Lung microvascular endothelial cell (primary cell): ENCODE measurements at places on chromosomes 2 and 18. TPM values are rescaled to one million over a fixed set of nuclear protein-coding genes. Genes with fewer than 3 reads are reported as not detected.

- no peak for DNase-seq
These were observed 27.0 kb downstream of the TMEM182 start for GRCh38 chr2:102788885-102789260.

DNA sequence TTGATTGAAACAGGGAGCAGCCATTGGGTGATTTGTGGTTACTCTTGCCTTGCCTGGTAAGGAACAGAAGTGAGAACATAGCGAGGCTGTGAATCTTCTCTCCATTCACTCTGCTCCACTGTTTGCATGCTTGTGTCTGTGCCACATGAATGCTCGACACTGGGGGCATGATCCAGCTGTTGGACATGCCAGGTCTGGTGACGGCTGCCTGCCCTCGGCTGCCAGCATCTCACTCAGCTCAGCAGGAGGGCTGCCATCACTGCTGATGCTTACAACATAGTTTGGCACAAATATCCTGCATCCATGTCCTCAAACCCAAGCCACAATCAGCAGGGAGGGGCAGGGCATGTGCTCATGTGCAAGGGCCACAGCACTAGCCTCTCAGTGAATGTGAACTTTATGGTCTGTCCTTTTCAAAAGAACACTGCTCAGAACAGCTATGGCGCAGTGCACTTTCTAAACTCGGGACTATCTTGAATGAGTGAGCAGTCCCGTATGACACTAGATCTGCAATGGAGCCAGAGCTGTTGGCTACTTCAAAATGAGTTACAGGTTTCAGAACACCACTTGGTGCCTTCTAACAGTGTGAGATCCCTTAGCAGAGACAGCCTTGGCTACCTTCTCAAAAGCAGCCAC is 126.3 kb downstream of the NRP2 start:
- no peak for DNase-seq

DNA sequence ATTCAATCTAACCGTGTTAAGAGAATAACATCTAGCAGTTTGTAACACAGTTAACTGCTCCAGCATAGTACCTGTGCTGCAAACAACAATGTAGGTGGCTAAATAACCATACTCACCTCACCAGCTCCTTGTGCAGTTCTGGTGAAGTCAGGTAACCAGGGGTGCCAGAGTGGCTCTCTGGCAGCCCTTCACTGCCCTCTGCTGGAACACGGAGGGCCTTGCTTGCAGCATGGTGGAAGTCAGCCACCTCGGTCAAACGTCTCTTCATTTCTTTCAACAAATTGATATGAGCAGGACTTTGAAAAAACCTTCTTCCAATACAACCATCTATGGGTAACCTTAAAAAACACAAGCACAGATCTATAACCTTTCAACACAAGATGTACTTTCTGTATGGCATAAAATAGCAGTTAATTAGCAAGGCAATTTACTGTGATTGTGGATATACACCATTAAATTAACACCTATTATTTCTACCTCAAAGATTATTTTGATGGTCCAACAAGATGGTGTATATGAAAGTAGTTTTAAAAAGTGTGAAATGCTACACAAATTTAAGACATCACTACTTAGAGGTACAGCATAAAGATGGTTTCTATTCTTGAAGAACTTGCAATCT is 56.6 kb downstream of the EPG5 start:
- DNase-seq: peak; percentile 75

GRCh38 chr18:424071-424661 is 76.3 kb downstream of the COLEC12 start:
- peak; percentile 85 for DNase-seq

- no peak for DNase-seq
These were observed 59.9 kb upstream of the CERS6 start for GRCh38 chr2:168396131-168396530.

GRCh38 chr2:96528006-96528699 is 8.4 kb upstream of the ARID5A start:
- peak; percentile 42 for DNase-seq

DNA sequence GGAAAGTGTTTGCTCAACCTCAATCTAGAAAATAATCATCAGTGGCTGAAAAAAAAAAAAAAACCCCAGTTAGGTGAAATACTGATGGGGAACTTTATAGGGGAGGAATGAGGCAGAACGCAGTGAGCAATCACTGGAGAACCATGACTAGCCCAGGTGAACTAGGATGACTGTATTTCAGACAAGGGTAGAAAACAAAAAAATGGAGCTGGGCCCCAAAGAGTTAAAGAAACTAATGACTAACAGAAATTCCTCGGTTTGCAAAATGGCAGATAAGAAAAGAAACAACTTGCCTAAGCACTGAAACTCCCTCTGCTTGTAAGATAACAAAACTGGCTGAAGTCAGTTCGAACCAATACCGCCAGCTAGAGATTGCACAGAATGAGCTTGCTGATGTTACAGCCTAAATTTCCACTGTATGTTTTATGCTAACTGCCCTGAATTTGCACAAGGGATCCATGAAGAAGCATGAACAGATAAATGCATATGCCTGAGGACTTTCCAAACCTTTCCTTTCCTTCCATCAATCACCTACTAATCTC is 245.9 kb downstream of the METTL4 start:
- no peak for DNase-seq

- peak; percentile 10 for DNase-seq
These were observed 328.5 kb upstream of the DSEL start for GRCh38 chr18:67845035-67845434.

GRCh38 chr2:197273485-197273884 is 37.1 kb downstream of the ANKRD44 start:
- peak; percentile 14 for DNase-seq

- DNase-seq: no peak
These were observed 9.0 kb downstream of the REG1A start for GRCh38 chr2:79129260-79129659.

- DNase-seq: no peak
These were observed 437.6 kb downstream of the NCKAP5 start for GRCh38 chr2:133130548-133131246.

GRCh38 chr2:9532421-9532820 is 23.2 kb downstream of the ADAM17 start:
- no peak for DNase-seq

DNA sequence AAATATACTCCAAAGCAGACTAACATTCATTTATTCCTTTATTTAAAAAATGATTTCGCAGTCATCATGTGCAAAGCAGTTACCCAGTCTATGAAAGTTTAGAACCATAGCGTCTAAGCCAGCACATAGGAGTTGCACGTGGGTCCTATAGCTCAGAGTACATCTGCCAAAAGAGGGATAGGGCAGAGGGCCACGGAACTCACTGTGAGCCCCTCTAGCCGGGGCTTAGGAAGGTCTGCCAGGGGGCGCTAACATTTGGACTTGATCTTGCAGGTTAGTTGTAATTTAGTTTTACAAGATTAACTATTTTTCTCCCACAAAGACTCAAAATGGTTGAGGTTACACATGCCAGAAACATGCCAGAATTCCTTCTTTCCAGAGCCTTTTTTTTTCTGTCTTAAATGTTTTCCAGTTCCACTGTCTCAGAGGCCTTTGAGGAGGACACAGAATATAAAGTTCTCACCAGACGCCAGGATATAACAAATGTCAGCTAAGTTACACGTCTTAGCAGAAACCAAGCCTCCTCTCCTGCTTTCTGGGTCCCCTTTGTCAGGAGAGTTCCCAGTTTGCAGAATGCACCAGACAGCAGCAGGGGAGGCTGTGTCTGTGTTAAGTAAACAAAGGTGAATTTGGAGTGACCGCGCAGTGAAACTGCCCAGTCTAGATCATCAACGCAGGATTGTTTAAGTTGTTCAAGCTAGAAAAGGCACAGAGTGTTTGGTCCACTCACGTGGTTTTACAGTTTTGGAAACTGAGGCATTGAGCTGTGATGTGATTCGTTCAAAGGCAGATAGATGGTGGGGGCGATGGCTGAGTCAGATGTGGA is 292.0 kb downstream of the PRKCE start:
- no peak for DNase-seq

GRCh38 chr2:112019569-112019982 is 35.5 kb upstream of the TMEM87B start:
- DNase-seq: no peak

DNA sequence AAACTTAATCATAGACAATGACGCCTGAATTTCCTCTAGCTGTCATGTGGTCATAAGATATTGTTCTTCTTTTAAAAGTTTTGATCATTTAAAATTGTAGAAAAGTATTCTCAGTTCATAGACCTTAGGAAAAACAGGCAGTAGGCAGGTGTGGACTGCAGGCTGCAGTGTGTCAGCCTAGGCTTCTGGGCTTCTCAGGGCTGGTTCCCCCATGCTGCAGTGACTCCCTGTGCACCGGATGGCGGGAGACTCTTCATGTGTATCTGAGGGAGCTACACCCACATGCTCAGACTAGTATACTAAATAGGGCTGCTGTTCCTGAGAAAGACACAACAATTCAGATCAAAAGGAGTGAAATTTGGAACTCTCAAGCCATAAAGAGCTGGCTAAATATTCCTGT is 72.4 kb downstream of the PXDN start:
- no peak for DNase-seq

GRCh38 chr18:61551586-61551985 is 218.4 kb downstream of the CDH20 start:
- DNase-seq: peak; percentile 88

DNA sequence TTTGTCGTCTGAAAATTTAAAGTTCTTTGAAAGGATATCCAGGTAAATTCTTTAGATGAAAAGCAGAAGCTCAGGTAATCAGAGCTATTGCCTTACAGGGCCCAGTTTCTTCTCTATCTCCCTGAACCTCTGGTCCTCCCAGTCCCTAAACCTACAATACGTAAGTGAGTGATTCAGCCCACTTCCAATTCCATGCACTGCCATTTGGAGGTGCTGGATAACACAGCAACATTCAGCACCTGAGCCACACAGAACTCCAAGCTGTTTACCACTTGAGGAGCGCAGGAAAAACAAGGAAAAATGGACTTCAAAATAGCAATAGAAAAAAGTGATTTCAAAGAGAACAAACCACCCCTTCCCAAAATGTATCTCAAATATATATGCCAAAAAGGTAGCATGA is 105.0 kb upstream of the DNAJC10 start:
- no peak for DNase-seq

DNA sequence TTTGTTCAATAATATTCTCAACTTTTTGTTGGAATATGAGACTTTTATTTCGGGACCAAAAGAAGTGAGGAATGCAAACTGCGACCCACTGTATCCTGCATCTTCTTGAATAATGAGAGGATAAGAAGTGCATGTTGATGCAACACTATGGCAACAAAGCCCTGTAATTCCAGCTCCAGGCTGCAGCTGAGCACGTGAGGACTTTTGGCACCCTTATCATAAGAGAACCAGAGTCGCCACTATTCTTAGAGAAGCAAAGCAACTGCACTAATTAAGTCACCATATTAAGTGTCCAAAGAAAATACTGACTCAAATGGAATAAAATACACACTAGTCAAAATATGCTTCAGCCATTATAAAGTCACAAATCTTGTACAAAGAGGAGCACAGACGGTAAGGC is 65.8 kb downstream of the FAM210A start:
- peak; percentile 36 for DNase-seq

DNA sequence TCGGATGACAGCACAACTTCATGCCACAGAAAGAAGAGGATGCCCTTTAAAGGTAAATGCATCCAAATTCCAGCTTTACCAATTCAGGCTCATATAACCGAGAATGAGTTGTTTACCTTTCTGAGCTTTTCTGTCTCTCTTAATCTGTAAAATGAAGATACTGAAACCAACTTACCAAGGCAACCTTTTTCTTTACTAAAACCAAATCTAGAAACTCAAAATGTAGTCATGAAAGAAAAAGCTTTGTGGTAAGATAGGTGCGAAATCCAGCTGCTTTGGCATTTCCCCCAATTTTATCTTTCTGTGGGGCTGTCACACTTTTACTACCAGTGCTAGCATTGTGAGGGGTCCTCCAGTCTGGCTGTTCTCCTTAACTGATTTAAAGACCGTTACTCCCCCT is 240.4 kb downstream of the IKZF2 start:
- no peak for DNase-seq

DNA sequence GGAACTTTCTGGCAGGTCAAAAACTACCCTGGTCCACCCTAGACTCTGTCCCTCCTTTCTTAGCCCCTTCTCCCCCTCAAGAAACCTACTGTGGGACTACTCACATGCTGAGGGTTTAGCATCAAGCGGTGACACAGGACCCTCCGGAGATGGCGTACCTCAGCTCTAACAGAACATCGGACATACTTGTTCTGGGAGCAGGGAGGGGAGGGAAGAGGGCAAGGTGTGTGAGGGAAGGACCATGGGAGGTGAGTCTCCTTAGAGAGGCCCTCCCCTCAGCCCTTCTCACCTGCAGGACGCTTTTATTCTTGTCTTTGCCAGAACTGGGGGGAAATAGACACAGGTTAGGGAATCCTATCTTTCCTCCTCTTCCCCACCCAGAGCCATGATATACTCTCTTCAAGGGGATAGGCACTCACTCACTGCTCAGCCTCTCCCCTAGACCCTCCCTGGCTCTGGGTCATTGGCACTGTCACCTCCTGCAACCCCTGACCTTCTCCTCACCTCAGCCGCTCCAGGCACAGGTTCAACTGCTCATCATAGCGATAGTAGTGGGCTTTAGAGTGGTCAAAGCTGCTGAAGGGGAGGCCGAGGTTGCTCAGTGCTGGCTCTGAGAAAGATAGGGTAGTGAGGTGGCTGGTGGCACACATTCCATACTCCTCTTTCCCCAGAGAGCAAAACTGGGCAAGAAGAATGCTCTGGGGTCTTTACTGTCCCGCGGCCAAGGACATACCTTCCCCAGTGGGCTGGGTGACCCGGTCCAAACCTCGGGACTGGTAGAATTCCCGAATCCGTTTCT is 1.8 kb downstream of the PCGF1 start:
- DNase-seq: no peak

- peak; percentile 31 for DNase-seq
These were observed 1.4 kb upstream of the CTNNA2 start for GRCh38 chr2:79511320-79511951.

DNA sequence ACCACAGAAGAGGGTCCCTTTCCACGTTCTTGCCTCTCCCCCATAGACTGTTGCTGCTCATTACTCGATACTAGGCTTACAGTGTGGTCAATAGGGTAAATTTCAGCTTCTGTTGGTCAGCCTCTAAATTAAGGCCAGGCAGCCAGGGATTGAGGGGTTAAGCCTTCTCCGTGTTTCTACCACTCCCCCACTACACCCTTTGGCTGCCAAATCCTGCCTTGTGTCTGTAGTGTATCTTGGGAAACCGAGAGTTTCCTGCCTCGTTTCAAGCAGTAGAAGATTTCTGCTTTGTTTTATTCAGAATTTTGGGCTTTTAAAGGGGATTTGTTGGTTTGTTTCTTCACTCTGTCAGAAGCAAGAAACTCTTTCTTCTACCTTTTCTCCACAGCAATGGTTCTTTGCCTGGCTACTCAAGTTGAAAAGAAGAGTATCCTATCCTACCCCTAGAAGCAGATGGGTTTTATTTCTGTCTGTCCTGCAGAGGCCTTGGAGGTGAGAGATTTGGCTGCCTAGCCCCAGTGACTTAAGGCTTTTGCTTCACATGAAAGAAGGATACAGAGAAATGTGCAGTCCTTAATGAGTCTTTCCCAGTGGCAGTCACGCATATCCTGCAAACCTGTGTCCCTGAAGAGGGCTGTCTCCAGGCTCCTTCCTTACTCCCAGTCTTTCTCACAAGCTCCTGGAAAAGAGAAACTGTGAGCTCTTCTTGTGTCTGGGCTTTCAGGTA is 261.5 kb upstream of the TANK start:
- DNase-seq: no peak

- no peak for DNase-seq
These were observed 145.7 kb downstream of the PTGR3 start for GRCh38 chr18:75063196-75063595.

OR6B2 gene
- not detected in 2 replicates for total RNA-seq

PPP3R1 gene
- total RNA-seq: 15.7 and 18.3 TPM in 2 replicates

HJURP gene
- total RNA-seq: 2.0 and 5.0 TPM in 2 replicates

CUL3 gene
- total RNA-seq: 34.4 and 37.3 TPM in 2 replicates

FLACC1 gene
- total RNA-seq: 0.22 and 0.60 TPM in 2 replicates

UGT1A3 gene
- total RNA-seq: not detected in 2 replicates

FHL2 gene
- 31.4 and 32.9 TPM in 2 replicates for total RNA-seq

FNDC4 gene
- 8.3 and 10.9 TPM in 2 replicates for total RNA-seq

FMNL2 gene
- 26.6 and 48.4 TPM in 2 replicates for total RNA-seq
